Cardiac fibroblast (primary cell): ENCODE measurements at places on chromosomes 2 and 18.

- DNase-seq = no peak
These were observed 3.1 kb downstream of the ELP2 start for GRCh38 chr18:36132756-36133155.

DNA sequence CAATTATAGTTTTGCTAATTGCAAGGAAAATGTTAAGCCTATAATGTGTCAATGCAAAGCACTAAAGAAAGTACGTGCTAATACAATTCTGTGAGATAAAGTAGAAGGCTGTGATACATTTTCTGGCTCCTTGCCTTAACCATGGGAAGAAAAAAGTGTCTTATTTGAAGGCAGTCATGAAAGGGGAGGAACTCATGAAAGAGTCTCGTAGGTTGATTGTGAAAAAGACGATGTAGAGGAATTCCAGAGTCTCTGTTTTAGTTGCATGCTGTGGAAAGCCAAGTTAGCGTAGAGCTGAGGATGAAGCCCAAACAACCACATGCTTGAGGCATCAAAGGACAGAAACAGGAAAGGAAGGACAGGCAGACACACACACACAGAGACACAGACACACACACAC is 214.1 kb downstream of the MEIS1 start:
- no peak for DNase-seq

DNA sequence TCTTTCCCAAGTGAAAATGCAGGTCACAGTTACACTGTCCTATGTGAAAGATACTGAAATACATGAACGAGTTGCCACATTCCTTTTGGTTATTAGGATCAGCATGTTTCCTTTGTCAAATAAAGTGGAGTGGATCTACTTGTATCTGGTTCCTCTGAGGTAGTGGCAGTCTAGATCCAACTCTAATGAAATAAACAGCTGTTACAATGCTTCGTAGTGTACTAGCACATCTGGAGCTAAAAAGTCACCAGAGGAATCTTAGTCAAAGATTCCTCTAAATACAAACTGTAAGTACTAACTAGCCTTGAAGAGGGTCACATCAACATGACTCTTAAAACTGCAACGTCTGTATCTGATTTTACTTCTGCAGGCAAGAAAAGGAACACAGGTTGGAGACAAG is 228.9 kb downstream of the DYM start:
- DNase-seq = no peak

- peak; percentile 92 for DNase-seq
These were observed 214.4 kb upstream of the DSEL start for GRCh38 chr18:67730886-67731285.

GRCh38 chr2:131542438-131543384 is 15.0 kb downstream of the CCDC74A start:
- DNase-seq = no peak

DNA sequence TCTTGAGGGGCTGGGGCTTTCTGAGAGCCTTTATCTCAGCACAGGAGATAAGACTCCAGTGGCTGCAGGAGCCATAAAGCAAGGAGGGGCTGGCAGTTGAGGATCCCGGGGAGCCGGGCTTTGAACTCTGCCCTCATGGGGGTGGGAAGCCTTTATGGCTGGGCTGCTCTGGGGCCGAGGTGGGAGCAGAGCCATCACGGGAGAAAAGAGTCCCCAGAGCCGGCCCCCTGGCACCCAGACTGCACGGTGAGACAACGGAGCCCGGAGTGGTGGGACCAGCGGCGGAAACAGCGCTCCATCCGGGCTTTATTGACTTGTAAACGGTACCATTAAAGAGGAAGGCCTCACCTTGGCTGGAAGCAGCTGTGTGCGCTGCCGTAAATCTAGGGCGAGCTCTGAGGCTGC is 162.6 kb downstream of the MYCN start:
- DNase-seq = no peak

GRCh38 chr2:216516730-216517350 is 18.2 kb downstream of the RPL37A start:
- peak; percentile 72 for DNase-seq

GRCh38 chr2:240411261-240412160 is 24.0 kb upstream of the GPC1 start:
- no peak for DNase-seq

- peak; percentile 18 for DNase-seq
These were observed 87.6 kb downstream of the MAIP1 start for GRCh38 chr2:200042944-200043343.

- DNase-seq = no peak
These were observed 31.8 kb upstream of the RMDN2 start for GRCh38 chr2:37893327-37893726.

DNA sequence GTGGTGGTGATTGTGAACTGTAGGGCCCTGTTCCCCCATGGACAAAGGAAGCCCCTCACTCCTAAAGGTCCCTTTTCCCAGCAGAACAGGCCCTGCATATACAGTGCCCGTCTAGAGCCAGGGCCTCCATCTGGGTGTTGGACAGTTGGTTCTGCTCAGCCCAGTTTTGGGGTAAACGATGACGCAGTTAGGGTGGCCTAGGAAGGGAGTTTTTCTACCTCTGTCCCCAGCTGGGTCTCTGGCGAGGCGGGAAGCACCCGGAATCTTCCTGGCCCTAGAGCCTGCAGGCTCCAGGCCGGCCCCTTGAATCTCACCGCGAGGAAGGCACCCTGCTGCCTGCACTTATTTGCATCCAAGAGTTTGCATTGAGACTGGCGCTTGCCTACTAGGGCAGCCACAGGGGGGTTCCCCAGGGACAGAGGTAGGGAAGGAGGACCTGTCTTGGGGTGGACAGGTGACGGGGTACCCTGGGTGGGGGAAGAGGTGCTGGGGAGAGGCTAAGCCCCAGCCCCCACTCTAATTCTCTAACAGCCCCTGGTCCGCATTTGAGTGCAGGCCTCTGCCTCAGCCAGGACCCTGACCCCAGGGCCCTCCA is 529 bp upstream of the MTA3 start:
- DNase-seq = peak; percentile 13

- no peak for DNase-seq
These were observed 148.3 kb downstream of the KLHL29 start for GRCh38 chr2:23533338-23533695.

GRCh38 chr2:12965540-12966269 is 249.0 kb downstream of the TRIB2 start:
- peak; percentile 67 for DNase-seq
